ENCODE measurements at places on chromosomes 7 and 10. TPM values are rescaled to one million over a fixed set of nuclear protein-coding genes. Genes with fewer than 3 reads are reported as not detected.

BTBD16 gene
- 0.78 TPM for total RNA-seq

EBF3 gene
- total RNA-seq = 2.0 TPM

SPDYE6 gene
- total RNA-seq = not detected

GFRA1 gene
- total RNA-seq = 0.95 TPM

HTR5A gene
- not detected for total RNA-seq

POLD2 gene
- total RNA-seq = 96.5 TPM

SPDYE2B gene
- not detected for total RNA-seq

AKR1E2 gene
- total RNA-seq = 8.2 TPM

PRPS1L1 gene
- total RNA-seq = not detected

FKBP9 gene
- 124 TPM for total RNA-seq

ATOH7 gene
- total RNA-seq = not detected

STRIP2 gene
- 10.0 TPM for total RNA-seq

RPEL1 gene
- not detected for total RNA-seq

HECW1 gene
- total RNA-seq = not detected

CPED1 gene
- 0.22 TPM for total RNA-seq

RELN gene
- 0.15 TPM for total RNA-seq

CCDC146 gene
- 2.2 TPM for total RNA-seq

KCP gene
- not detected for total RNA-seq

SCART1 gene
- 1.1 TPM for total RNA-seq

CHN2 gene
- total RNA-seq = 5.0 TPM

TACR2 gene
- not detected for total RNA-seq

ENTPD1 gene
- total RNA-seq = 23.0 TPM

CPN1 gene
- not detected for total RNA-seq

CALCR gene
- not detected for total RNA-seq

KCNMA1 gene
- total RNA-seq = 0.82 TPM

CPVL gene
- total RNA-seq = not detected

PHKG1 gene
- total RNA-seq = 1.00 TPM

DKK1 gene
- total RNA-seq = 200 TPM

PRKCQ gene
- 0.55 TPM for total RNA-seq

ATG9B gene
- total RNA-seq = not detected

HMX2 gene
- not detected for total RNA-seq

IDI2 gene
- not detected for total RNA-seq

POP7 gene
- 47.4 TPM for total RNA-seq

ANKRD1 gene
- total RNA-seq = 591 TPM
